Sigmoid colon (tissue), 7 donors: ENCODE measurements at places on chromosomes 2 and 18. TPM values are rescaled to one million over a fixed set of nuclear protein-coding genes. Genes with fewer than 3 reads are reported as not detected.

Gene ALK
- total RNA-seq: 1.5 TPM

- H3K4me3 ChIP-seq: no peak overlapping the region
- peak; percentile 4 for DNase-seq
- H3K27ac ChIP-seq: no peak overlapping the region
- H3K36me3 ChIP-seq: no peaks in the 10 kb centered on the region
- H3K4me1 ChIP-seq: no peaks in the 10 kb centered on the region
Observed at GRCh38 chr18:23159344-23159743, 24.1 kb downstream of the CABLES1 start.

Gene KIAA2012
- total RNA-seq: 0.16 TPM

- no peaks in the 10 kb centered on the region for H3K27me3 ChIP-seq
- no peak overlapping the region for H3K27ac ChIP-seq
- H3K4me1 ChIP-seq: no peaks in the 10 kb centered on the region
- DNase-seq: no peak
Observed at GRCh38 chr2:10211844-10212422, 89.4 kb downstream of the RRM2 start.

GRCh38 chr2:176822060-176822459 is 390.5 kb upstream of the HNRNPA3 start:
- H3K27me3 ChIP-seq: no peaks in the 10 kb centered on the region
- H3K4me1 ChIP-seq: no peaks in the 10 kb centered on the region
- no peak overlapping the region for H3K27ac ChIP-seq
- no peak overlapping the region for H3K4me3 ChIP-seq
- DNase-seq: no peak

DNA sequence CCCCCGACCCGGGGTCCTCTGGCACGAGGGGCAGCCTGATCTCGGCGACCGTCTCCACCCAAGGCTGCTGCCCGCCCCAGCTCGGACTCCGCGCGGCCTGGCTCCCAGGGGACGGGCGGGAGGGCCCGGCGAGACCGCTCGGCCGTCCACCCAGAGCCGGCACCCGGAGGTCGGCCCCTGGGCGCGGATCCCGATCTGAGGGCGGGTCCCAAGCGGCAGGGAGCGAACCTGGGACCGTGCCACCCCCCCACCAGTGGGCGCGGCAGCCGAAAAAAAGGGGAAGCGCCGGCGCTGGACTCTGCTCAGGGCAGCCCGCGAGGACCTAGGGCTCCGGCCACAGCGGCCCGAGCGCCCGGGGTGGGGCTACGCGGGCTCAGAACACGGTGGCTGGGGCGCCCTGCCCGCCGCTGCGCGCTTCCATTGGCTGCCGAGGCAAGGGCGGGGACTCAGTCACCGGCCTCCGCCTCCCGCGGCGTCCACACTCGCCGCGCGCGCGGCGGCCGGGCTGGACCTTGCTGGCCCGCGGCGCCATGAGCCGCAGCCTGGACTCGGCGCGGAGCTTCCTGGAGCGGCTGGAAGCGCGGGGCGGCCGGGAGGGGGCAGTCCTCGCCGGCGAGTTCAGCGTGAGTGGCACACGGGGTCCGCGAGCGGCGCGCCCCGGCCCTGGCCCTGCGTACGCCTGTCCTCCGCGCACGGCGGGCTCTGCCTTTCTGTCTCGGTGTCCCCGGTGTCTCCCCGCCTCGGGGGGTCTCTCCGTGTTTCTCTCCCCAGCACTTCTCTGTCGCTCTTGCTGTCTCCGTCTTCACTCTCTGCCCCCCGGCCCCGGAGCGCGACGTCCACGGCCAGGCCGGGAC is at the start of gene PTPN18:
PTPN18 (plus strand) TSS at position 479 of the 854 bp plus-strand sequence; CDS start at position 531, 52 bp downstream.
- no peaks in the 10 kb centered on the region for H3K27me3 ChIP-seq
- H3K27ac ChIP-seq: peak within 1 kb of the TSS; percentile 83
- no peaks in the 10 kb centered on the region for H3K36me3 ChIP-seq
- DNase-seq: peak; percentile 94

Gene KYNU
- total RNA-seq: 1.4 TPM

DNA sequence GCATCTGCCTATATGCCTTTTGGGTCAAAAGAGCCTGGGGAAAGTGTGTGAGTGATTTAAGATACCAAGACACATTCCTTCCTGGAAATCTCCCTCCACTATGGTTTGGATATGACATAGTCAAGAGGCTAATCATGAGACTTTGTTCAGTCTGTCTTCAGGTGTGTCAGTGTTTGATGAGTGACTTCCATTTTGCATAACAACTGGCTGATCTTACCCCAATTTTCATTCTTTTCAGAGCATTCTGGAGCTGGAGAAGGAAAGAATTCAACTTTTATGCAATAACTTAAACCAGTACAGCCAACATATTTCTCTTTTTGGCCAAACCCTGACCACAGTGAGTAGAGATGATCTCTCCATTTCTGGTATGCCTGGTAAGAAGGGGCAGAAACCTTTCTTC is 39.4 kb downstream of the SPC25 start:
- H3K36me3 ChIP-seq: no peaks in the 10 kb centered on the region
- DNase-seq: no peak
- no peaks in the 10 kb centered on the region for H3K27me3 ChIP-seq
- no peak overlapping the region for H3K4me3 ChIP-seq
- no peaks in the 10 kb centered on the region for H3K4me1 ChIP-seq
- H3K27ac ChIP-seq: no peak overlapping the region

Gene REG1B
- not detected for total RNA-seq

GRCh38 chr2:197647961-197648690 is 27.3 kb downstream of the RFTN2 start:
- H3K36me3 ChIP-seq: peaks cover 4% of the 10 kb centered on the region
- DNase-seq: no peak
- no peak overlapping the region for H3K4me3 ChIP-seq
- no peaks in the 10 kb centered on the region for H3K4me1 ChIP-seq
- H3K27me3 ChIP-seq: no peaks in the 10 kb centered on the region
- H3K27ac ChIP-seq: no peak overlapping the region

DNA sequence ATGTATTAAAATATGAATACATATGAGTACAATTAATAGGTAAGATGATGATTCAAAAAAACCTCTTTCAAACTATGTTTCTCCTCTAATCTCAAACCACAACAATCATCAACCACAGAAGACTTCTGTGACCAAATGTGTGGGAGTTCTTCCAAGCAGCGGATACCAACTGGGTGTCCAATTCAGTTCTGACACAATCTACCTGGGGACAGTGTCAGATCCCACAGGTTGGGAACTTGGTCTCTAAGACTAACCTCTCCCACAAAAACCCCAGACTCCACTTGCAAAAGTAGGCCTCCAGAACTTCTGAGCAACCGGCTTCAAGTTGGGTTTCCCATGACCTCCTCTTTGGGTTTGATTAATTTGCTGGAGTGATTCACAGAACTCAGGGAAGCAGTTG is 26.9 kb downstream of the FASTKD1 start:
- no peaks in the 10 kb centered on the region for H3K36me3 ChIP-seq
- H3K4me3 ChIP-seq: no peak overlapping the region
- H3K27me3 ChIP-seq: no peaks in the 10 kb centered on the region
- H3K27ac ChIP-seq: no peak overlapping the region

DNA sequence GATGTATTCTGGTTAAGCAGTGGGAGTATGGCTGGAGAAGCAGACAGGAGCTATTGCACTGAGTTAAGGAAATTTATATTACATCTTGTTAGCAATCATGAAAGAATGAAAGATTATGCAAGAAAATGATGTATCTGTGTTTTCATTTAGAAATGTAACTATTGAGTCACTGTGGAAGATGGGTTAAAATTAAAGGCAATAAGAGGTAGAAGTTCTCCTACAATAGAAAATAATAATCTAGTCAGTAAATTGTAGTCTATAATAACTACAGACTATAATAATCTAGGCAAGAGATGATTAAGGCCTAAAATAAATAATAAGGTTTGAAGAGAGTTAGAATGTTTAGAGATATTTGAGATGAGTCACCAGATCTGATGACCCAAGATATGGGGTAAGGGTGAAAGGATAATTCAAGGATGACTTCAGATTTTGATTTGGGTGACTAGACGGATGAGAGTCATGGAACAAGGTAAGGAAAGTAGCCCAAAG is 371.9 kb upstream of the KCNH7 start:
- no peaks in the 10 kb centered on the region for H3K4me1 ChIP-seq
- H3K27ac ChIP-seq: no peak overlapping the region
- no peaks in the 10 kb centered on the region for H3K27me3 ChIP-seq
- no peak for DNase-seq
- H3K36me3 ChIP-seq: no peaks in the 10 kb centered on the region

- H3K4me1 ChIP-seq: no peaks in the 10 kb centered on the region
- no peaks in the 10 kb centered on the region for H3K27me3 ChIP-seq
- peaks cover 6% of the 10 kb centered on the region for H3K36me3 ChIP-seq
- H3K4me3 ChIP-seq: no peak overlapping the region
- DNase-seq: no peak
Observed at GRCh38 chr2:99597616-99598015, 107.8 kb upstream of the REV1 start.

Gene HRH4
- not detected for total RNA-seq

DNA sequence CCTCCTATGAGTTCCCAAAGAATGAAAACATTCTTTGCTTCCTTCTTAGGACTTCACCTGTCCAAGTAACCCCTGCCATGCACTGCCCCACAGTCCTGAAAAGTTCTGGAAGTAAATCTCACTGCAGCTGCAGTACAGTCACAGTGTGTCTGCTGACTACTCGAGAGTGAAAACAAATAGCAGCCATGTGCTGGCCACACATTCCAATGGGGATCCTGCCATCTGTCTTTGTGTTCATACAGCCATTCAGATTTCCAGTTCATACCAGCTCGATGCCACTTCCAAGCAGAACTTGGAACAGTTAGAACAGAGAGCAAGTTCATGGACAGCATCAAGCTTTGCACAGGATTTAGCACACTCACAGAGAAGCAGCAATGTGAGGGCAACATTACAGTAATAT is 629.9 kb upstream of the ACVR2A start:
- H3K4me3 ChIP-seq: no peak overlapping the region
- H3K27ac ChIP-seq: no peak overlapping the region
- no peaks in the 10 kb centered on the region for H3K36me3 ChIP-seq
- no peak for DNase-seq
- H3K4me1 ChIP-seq: no peaks in the 10 kb centered on the region

GRCh38 chr18:51251625-51252024 is 54.1 kb upstream of the MEX3C start:
- H3K27ac ChIP-seq: no peak overlapping the region
- no peaks in the 10 kb centered on the region for H3K36me3 ChIP-seq
- no peaks in the 10 kb centered on the region for H3K4me1 ChIP-seq
- no peak for DNase-seq
- H3K4me3 ChIP-seq: no peak overlapping the region

DNA sequence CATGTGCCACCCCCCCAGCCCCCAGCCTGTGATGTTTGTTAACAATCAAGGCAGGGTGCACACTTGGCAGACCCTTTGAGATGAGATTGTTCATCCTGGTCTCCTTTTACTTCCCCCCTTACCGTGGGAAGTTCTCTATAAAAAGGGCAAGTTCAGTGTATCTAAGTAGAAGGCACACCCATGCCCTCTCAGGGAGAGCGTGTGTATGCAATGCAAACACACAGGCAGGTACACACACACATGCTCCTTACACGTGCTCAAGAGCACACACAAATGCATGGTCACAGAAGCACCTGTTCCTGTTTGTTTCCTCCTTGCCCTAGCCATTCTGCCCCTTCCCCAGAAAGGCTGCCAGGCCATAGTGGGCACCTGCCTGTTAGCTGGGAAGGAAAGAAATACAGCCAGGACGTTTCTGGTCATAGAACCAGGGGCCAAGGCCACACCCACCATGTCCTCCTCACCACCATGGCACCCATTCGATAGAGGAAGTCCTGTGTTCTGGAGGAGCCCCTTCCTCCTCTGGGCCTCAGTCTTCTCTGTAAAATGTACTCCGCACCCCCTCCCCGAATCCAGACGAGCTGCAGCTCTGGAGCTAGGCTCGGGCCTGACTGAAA is 3.1 kb downstream of the ATOH8 start:
- H3K4me3 ChIP-seq: no peak overlapping the region
- no peaks in the 10 kb centered on the region for H3K27me3 ChIP-seq
- H3K36me3 ChIP-seq: no peaks in the 10 kb centered on the region
- no peak for DNase-seq
- no peak overlapping the region for H3K27ac ChIP-seq
- peaks cover 52% of the 10 kb centered on the region for H3K4me1 ChIP-seq

DNA sequence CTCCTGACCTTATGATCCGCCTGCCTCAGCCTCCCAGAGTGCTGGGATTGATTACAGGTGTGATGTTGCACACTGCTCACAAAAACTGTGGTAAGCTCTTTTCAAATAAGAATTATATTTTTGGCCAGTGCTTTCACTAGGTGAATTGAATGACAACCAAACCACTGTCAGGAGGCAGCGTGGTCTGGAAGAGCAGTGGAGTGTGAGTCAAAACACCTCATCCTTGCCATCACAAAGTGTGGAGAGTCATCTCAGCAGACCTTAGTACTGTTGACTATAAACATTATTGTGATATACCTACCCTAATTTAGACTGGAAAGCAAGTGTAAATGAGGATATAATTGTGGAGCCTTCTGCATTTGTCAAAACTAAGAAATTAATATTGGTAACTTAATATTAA is 61.3 kb downstream of the UBE2E3 start:
- no peak for DNase-seq
- H3K4me3 ChIP-seq: no peak overlapping the region
- H3K4me1 ChIP-seq: no peaks in the 10 kb centered on the region
- H3K27me3 ChIP-seq: no peaks in the 10 kb centered on the region

DNA sequence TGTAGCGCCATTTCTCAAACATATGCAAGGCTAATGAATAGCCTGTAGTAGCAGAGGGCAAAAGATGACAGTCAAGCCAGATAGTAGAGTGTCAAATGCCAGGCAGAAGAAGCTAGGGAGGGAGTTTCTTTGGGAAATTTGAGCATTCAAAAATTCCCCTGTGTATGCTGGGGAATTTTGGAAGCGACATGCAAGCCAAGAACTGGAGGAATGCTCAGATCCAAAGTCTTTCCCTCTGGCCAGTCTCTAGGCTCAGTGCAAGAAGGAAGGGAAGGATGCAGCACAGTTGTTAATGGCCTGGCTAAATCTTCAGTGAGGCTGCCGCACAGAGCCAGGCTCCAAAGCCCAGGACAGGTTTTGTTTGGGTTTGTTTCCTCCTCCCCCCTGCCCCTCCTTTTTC is 59.9 kb downstream of the ATP9B start:
- peaks cover 22% of the 10 kb centered on the region for H3K36me3 ChIP-seq
- DNase-seq: no peak
- H3K4me3 ChIP-seq: no peak overlapping the region
- no peaks in the 10 kb centered on the region for H3K4me1 ChIP-seq
- H3K27me3 ChIP-seq: no peaks in the 10 kb centered on the region

GRCh38 chr2:173972636-173973035 is 7.5 kb upstream of the SP3 start:
- no peaks in the 10 kb centered on the region for H3K4me1 ChIP-seq
- no peak overlapping the region for H3K27ac ChIP-seq
- H3K27me3 ChIP-seq: no peaks in the 10 kb centered on the region
- no peaks in the 10 kb centered on the region for H3K36me3 ChIP-seq

DNA sequence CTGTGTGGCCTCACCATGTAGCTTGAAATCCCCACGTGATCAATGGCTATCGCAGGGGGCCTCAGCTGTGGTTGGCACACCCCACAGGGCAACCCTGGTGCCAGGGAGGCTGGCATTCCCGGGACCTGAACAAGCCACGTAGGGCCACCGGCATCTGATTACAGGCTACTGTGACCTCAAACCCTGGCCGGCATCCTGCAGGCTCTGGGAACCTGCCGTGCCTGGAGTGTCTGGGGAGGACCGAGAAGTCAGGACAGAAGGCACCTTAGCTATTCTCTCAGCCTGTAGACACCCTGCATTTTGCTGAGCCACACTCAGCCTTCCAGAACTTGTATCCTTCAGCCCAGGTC is 213.0 kb downstream of the GLI2 start:
- no peaks in the 10 kb centered on the region for H3K27me3 ChIP-seq
- H3K36me3 ChIP-seq: no peaks in the 10 kb centered on the region
- no peak overlapping the region for H3K4me3 ChIP-seq
- H3K4me1 ChIP-seq: no peaks in the 10 kb centered on the region
- no peak for DNase-seq

Gene MFSD6
- 87.5 TPM for total RNA-seq

- no peaks in the 10 kb centered on the region for H3K36me3 ChIP-seq
- no peaks in the 10 kb centered on the region for H3K27me3 ChIP-seq
- H3K4me3 ChIP-seq: no peak overlapping the region
- DNase-seq: no peak
- H3K4me1 ChIP-seq: peaks cover 4% of the 10 kb centered on the region
Observed at GRCh38 chr2:209933499-209934483, 68.6 kb upstream of the RPE start.
